Testis (tissue), 5 donors: ENCODE measurements at places on chromosomes 1 and 21. TPM values are rescaled to one million over a fixed set of nuclear protein-coding genes. Genes with fewer than 3 reads are reported as not detected.
A peak's percentile ranks its signal among the peaks of the same experiment; 100 is the strongest.

The SPRR2E gene
- total RNA-seq: not detected

The TEDDM1 gene
- not detected for total RNA-seq

DNA sequence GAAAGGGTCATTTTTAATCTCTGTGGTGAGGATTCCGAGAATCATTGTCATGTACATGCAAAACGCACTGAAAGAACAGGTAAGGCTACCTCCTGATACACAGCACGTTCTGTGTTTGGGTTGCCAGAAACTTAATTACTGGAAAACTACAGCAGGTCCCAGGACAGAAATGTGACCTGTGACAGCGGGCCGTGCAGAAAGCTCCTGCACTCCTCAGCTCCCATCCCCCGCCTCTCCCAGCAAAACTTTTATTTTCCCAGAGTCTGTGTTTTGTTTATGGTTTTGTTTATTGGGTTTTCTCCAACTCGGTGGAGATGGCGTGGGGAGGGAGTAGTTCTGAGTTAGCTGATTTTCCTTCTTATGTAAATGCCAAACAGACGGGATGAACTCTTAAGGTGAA is 44.7 kb downstream of the SLC44A3 start:
- DNase-seq: peak; percentile 43

- DNase-seq: peak; percentile 46
Observed at GRCh38 chr21:43767984-43768867, 7.9 kb downstream of the CSTB start.

GRCh38 chr21:31604591-31605190 is 54.8 kb upstream of the SOD1 start:
- DNase-seq: peak; percentile 82

DNA sequence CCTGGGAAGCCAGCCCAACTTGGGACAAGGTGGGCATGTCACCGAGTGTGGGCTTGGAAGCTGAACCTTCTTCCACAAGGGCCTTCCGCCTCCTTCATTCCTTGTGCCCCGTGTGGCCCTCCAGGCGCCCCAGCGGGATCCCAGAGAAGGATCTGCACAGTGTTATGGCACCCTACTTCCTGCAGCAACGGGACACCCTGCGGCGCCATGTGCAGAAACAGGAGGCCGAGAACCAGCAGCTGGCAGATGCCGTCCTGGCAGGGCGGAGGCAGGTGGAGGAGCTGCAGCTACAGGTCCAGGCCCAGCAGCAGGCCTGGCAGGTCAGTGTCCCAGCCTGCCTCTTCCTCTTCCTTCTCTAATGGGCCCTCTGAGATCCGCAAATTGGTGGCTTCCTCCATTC is 5.8 kb upstream of the BGLAP start:
- DNase-seq: no peak

DNA sequence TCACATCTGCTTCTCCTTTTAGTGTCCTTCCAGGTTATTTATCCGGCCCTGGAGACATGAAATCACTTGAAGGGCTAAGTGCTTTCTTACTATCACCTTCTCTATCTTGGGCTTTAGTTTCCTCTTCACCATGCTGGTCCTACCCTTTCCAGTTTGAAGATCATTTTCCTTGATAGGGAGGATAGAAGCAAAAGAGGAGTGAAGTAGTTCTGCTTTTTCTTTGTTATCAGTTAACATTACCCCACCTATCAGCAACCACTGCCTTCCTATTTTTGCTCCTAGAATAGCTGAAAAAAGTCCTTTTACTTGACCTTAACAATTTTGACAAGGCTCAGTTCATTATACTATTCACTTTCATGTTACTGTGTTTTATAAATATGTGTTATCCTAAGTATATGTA is 19.4 kb downstream of the RGL1 start:
- no peak for DNase-seq

The NDUFS2 gene
- 129 TPM for total RNA-seq

The SGIP1 gene
- 48.1 TPM for total RNA-seq

The KLHDC9 gene
- 55.8 TPM for total RNA-seq

DNA sequence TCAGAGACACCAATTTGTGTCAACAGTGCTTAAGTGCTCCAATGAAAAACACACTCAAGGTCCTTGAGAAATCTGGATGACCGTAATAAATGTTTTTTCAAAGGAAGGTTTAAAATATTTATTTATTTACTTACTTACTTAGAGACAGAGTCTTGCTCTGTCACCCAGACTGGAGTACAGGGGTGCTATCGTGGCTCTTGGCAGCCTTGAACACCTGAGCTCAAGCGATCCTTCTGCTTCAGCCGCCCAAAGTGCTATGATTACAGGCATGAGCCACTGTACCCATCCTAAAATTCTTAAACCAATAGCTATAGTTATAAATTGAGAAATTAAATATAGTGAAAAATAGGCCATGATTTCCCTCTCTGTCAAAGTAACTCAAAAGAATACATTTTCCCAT is 17.3 kb upstream of the ERICH3 start:
- no peak for DNase-seq

- no peak for DNase-seq
Observed at GRCh38 chr1:82919837-82920236, 1079.1 kb downstream of the TTLL7 start.

GRCh38 chr1:145942405-145942804 is 15.1 kb upstream of the RBM8A start:
- no peak for DNase-seq

GRCh38 chr1:22861764-22862440 is 110.8 kb downstream of the LACTBL1 start:
- peak; percentile 62 for DNase-seq

The RXRG gene
- 0.24 TPM for total RNA-seq

DNA sequence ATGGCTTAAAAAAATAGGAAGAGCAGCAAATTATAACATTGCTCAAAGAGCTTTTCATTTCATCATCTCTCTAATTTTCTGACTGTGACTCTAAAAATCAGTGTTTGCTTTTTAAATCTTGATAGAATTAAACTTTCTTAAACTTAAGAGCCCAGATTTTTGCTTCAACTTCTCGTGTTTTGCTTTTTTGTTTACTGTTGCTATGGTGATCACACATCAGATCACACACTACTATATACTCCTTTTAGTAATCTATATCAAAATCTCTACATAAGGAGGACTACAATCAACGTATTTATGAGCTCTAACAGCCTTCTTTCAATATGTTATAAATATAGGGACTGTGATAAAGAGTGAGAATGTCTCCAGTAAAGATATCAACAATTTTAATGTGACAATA is 537.3 kb downstream of the KCNT2 start:
- no peak for DNase-seq

DNA sequence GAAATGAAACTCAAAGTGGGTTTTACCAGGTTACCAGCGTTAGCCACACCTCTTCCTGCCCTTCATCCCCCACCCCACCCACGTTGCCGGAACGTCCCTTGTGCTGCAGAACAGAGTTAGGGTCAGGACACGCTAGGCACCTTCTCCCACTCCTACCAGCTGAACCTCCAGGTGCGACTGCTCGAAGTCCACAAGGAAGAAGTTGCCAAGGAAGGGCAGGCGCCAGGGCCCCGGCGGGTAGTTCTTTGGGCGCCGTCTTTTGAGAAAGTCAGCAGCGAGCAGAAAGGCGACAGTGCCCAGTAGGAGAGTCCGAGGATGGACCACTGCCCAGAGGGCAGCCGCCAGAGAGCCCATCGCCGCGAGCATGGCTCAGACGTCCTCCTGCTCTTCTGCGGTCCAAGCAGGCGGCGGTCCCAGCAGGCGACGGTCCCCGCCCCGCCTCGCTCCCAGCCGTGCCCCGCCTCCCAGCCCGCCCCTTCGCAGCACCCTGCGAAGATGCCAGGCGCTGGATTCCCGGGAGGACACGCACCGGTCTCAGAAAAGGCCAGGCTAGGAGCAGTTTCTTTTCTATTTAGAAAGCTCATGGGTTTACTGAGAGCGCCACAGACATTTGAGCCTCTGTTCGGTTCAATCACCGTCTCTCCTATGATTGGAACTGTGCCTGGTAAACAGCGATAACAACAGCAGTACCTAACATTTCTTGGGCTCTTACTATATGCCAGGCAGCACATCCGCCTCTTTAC is at the start of gene CYP2J2:
TSS of gene CYP2J2 (minus strand) at position 393 of the 743 bp plus-strand sequence. CDS start at position 366, 27 bp downstream.
- DNase-seq: peak; percentile 63

DNA sequence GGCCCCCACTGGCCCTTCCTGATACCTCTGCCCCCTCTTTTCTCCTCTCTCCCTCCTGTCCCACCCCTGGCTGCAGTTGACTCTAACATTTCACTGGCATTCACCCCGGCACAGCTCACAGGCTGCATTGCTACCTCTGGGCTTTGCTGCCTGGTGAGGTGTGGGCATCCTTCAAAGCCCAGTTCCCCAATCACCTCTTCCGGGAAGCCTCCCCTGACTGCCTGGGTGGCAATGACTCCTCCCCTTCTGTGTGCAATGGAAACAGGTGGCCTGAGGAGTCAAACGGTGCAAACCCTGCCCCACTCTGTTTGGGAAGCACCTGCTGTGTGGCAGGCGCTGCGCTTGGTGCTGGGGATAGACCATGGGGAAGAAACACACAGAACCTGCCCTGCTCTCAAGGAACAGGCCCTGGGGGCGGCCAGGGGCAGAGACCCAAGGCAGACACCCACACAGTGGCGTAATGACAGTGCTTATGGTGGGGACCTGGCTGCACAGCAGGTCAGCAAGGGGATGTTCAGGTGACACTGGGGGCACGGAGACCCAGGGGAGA is 39.3 kb upstream of the POFUT2 start:
- DNase-seq: no peak

- DNase-seq: no peak
Observed at GRCh38 chr1:186845576-186846210, 16.9 kb downstream of the PLA2G4A start.

- DNase-seq: no peak
Observed at GRCh38 chr1:117892512-117892911, 36.9 kb downstream of the GDAP2 start.

The DTL gene
- 25.4 TPM for total RNA-seq

GRCh38 chr1:103243481-103243880 is 135.2 kb upstream of the COL11A1 start:
- DNase-seq: no peak
